ENCODE measurements at places on chromosomes 5 and 9.

- DNase-seq: no peak
Observed at GRCh38 chr9:84615544-84615943, 54.0 kb upstream of the NTRK2 start.

DNA sequence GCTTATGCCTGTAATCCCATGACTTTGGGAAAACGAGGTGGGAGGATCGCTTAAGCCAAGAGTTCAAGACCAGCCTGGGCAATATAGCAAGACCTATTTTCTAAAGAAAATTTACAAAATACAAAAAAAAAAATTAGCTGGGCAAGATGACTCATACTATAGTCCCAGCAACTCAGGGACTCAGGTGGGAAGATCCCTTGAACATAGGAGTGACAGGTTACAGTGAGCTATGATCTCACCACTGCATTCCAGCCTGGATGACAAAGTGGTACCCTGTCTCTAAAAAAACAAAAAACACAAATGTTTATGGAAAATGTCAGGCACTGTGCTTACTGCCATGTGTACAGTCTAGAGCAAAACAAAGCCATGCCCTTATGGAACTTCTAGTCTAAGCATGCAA, 823.3 kb upstream of the DMAC1 start:
- DNase-seq: no peak

GRCh38 chr5:170327168-170327567, 29.6 kb upstream of the LCP2 start:
- DNase-seq: no peak

- no peak for DNase-seq
Observed at GRCh38 chr9:111118256-111118948, 80.1 kb upstream of the LPAR1 start.

- no peak for DNase-seq
Observed at GRCh38 chr9:91604451-91605179, 181.0 kb upstream of the NFIL3 start.

DNA sequence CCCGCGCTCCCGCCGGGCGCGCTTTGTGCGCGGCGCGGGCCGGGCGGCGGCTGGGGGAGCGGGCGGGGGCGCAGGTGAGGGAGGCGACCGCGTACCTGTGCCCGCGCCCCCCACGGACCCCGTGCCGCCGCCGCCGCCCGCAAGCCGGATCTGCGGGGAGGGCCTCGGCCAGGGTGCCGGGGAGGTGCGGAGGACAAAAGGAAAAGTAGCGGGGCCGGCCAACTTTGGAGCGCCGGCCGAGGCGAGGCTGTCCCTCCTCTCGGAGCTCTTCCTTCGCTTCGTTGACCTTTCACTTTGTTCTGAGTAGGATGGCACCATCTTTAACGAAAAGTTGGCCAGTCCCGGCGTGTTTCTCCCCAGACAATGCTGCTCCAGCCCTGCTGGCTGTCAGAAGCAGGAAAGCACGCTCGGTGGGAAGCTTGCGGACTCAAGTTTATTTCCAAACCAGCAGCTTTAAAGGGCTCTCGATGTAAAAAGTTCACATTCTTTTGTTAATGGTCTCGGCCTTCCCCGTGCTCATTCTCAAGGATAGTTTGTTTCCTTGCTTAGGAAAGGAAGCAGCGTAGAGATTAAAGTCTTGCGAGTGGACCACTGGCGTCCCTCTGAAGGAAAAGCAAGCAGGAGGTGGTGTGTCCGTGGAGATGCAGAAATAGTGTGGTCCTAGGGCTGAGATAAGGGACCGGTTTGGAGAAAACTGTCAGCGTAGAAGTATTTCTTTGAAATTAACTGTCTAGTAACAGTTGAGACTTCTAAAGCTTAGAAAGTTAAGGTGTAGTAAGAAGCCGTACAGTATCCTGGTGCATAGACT, 639 bp downstream of the EHMT1 start:
- DNase-seq: no peak

DNA sequence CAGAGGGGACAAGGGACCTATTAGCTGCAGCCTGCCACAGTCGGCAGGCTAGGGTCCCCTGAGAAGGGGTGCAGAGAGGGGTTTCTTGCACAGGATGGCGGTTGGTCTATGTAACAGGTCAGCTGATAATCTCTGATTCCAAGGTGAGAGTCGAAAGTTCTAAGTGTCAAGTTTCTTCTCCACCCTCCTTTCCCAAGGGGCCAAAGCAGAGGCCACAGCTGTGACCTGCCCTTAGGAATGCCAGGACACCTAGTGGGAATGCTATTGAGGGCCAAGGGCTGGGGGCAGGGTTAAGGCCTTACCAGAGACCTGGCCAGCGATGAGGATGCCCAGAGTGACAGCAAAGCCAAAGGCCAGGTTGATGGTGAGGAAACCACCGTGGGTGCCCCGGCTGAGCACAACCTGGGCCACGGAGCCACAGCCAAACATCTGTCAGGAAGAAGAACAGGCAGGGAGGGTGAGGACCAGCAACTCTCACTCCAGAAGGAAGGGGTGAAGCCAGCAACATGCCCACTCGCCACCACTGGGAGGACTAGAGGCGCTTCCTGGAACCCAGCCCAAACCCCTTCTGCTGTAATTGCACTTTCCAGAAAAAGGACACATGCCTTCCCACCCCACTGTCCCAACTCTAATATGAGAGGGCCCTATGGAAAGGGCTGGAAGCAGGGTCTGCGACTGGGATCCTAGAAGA, 3.8 kb downstream of the AQP3 start:
- DNase-seq: no peak

- DNase-seq: no peak
Observed at GRCh38 chr5:63602971-63603370, 359.3 kb downstream of the HTR1A start.

GRCh38 chr5:180932660-180933059, 33.7 kb downstream of the BTNL8 start:
- no peak for DNase-seq

DNA sequence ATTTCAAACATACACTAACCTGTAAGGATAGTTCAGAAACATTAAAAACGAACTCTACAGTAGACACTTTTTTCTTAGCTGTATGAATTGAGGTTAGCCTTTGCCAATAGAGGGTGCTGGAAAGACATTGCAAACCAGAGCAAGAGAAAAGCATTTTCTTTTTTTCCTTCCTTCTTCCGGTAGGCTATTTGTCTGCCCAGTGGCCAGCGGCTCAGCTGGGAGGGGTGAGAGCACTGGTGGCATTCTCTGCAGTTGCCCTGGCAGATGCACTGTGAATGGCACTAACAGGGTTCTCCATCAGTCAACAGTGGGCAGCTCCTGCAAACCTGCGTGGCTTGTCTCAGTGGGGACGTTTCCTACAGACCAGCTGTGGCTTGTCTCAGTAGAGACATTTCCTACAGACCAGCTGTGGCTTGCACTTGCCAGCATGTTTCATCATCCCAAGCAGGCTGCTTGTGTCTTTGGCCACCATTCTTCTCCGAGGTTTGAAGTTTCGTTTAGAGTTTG, 984.5 kb upstream of the CDH18 start:
- no peak for DNase-seq

DNA sequence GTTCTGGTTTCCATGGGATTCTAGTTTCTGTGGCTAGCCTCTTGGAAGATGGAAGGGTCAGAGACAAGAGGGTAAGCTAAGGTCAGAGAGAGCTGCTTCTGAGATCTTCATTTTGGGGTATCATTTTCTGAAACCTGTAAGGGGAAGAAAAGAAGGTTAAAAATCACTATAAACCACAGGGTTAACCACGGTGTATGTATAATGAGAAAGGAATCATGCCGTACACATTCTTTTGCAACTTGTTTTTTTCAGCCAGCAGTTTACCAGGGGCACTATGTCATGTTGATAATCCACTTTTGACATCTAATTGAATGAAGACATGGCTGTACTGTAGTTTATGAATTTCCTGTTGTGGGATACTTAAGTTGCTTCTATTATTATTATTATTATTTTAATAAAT, 164.4 kb downstream of the FOCAD start:
- no peak for DNase-seq

DNA sequence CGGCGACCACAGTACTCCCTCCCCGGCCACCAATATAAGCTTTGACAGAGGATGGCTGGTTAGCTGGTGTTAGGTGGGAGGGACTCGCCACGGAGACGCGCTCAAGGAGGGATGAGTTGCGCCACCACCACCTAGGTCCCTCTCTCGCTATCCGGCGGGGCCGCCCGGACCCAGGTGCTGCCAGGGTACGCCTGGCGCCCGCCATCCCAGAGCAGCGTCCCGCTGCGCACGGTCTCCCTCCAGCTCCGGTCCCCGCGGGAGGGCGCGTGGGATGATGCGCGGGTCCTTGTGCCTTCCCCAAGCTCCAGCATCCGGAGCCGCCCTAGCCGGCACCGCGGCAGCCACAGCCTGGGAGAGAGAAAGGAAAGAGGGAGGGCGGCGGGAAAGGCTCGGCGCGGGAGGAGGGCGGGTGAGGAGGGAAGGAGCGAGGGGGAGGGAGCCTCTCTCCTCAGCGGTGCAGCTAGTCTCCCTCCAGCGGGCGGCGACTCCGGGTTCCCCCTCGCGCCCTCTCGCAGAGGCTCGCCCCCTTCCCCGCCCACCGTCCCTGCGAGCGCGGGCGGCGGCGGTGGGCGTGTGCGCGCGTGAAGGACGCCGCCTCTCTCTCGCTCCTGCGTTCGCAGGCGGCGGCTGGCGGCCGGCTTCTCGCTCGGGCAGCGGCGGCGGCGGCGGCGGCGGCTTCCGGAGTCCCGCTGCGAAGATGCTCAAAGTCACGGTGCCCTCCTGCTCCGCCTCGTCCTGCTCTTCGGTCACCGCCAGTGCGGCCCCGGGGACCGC, at the start of gene CAMK4:
TSS of gene CAMK4 (plus strand) at position 598 of the 774 bp plus-strand sequence. CDS start at position 698, 100 bp downstream.
- DNase-seq: no peak

DNA sequence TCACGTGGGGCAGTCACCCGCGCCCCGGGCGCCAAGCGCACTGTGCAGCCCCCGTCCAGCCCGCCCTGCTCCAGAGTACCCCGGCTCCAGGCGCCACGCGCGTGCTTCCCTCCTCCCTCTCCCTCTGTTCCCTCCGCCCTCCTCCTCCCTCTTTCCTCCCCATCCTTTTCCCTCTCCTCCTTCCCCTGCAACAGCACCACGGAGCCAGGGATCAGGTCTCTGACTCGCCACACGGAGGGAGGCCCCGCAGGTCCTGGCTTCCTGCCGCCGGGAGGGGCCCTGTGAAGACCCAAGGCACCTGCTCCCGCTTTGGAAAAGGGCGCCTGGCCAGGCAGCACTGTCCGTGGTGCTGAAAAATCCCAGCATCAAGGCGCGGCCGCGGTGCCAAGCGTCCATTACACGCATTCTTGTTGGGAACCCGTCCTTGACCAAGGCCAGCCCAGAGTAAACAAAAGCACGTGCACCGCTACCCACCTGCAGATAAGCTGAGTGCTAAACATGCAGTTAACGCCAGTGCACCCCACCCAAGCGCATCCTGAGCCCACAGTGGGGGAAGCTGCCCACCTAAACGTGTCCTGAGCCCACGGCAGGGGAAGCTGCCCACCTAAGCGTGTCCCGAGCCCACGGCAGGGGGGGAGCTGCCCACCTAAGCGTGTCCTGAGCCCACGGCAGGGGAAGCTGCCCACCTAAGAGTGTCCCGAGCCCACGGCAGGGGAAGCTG, 21.7 kb downstream of the SLC6A18 start:
- DNase-seq: no peak

DNA sequence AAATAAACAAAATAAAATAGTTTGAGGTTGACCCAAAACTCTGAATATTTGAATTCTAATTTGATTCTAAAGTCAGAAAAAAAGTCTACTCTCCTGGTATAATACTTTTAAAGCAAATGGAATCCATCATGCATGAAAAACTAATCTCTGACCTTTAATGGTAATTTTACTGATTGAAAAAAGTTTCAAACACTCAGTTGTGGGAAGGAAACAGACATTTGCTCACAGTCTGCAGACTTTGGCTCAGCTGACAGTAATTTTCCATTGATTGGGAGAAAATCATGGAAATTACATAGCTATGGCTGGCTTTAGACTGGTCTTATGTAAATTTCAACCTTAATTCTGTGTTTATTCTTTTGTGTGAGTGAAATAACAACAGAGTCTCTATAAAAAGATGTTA, 574.3 kb downstream of the PDE4D start:
- DNase-seq: no peak

GRCh38 chr5:6861036-6861435, 147.8 kb downstream of the TENT4A start:
- no peak for DNase-seq

DNA sequence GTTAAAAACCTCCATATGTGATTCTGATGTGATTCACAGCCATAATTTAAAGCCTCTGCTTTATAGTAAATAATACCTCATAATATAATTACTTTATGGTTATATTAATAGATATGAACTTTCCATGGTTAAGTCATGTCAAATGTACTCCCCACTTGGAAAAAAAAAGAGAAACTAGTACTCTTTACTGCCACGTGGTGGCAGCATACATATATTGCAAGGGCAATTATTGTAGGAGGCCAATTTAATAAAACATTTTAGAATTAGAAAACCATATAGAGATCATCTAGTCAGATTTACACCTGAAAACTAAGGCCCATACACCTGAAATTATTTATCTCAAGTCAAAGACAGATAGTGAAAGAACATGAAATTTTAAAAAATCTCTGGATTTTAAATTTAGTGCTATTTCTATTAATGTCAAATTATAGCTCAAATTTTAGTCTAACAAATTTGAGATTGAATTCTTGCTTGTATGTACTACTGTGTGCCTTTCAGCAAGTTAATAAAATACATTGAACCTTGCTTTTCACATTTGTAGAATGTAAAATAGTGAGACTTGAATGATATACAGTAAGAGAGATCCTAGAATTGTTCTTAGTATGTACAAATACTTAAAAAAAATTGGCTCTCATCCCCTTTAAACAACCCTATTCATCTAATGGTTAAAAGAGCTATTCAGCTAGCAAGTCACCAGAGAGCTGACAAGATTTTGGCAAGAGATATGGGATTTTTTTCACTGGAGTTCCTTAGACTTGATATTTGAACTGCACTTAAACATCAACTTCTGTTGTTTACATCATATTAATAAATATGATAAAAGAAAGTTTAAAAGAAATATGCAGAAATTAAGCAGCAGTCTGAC, 603.8 kb downstream of the TLE4 start:
- no peak for DNase-seq

DNA sequence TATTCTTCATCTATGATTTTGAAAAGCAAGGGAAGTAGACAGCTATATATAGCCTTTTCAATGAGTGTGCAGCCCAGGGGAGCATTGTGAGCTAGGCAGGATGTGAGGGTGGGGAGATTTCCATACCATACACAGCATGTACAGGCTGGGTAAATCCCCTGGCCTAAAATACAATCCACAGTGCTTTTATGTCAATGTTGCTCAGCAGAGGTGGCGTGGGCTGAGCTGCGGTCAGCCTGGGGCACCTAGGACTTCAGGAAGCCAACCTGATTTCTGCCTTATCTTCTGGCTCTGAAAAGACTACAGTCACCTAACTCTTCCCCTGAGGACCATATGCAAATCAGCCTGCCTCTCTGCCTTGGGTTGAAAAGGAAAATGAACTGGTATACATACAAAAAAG, 6.3 kb upstream of the GARIN3 start:
- no peak for DNase-seq

- DNase-seq: no peak
Observed at GRCh38 chr5:71974165-71974564, 133.1 kb upstream of the MAP1B start.

GRCh38 chr9:131534721-131535237, 3.7 kb upstream of the UCK1 start:
- no peak for DNase-seq

DNA sequence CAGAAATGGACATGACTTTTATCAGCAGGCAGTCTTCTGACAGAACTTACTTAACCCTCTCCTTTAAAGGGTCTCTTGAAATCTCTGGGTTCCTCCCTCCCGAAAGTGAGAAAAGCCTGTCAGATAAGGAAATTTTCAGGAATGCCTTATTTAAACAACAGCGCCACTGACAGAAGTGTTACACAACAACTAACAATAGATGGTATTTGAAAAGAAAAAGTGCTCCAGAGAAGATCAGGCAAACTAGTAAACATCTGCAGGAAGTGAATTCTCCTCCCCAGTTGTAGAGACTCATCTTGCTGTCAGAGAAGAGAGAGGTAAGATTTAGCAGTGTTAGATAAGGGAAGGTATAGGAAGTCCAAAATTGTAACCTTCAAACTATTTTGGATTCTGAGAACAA, 107.2 kb upstream of the NFIL3 start:
- no peak for DNase-seq
